ENCODE measurements at places on chromosomes 11 and 22.

GRCh38 chr11:124676386-124676785 lies 2.7 kb downstream of the SPA17 start:
- DNase-seq = no peak

- DNase-seq = no peak
Measured at GRCh38 chr11:125451400-125452124, 44.5 kb downstream of the FEZ1 start.

DNA sequence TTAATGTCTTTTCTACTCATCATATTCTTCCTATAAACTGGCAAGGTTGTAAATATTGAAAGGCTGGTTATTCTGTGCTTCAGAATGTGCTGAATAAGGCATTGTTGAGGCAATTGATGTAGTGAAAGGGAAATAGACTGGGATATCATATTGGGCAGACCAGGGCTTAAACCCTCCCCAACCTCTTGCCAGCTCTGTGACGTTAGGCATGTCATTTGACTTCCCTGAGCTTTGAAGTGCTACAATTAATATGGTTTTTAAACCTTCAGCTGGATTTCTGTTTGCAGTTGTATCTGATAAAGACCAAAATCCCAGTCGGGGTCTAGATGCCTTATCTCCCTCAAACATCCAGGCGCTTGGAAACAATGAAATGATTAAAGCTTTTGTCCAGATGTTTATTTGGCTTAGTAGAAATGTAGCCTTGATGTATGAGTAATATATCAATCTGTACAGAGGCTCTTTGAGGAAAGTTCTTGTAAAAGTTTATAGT lies 208.1 kb downstream of the DBX1 start:
- DNase-seq = no peak

GRCh38 chr11:64225608-64226506 lies at the start of the genes NUDT22 and TRPT1:
NUDT22 (plus strand) TSS chr11:64226274; CDS start chr11:64226653, 379 bp downstream.
TRPT1 (minus strand) TSS chr11:64226186; CDS start chr11:64225860, 326 bp downstream.
- peak; percentile 94 for DNase-seq

DNA sequence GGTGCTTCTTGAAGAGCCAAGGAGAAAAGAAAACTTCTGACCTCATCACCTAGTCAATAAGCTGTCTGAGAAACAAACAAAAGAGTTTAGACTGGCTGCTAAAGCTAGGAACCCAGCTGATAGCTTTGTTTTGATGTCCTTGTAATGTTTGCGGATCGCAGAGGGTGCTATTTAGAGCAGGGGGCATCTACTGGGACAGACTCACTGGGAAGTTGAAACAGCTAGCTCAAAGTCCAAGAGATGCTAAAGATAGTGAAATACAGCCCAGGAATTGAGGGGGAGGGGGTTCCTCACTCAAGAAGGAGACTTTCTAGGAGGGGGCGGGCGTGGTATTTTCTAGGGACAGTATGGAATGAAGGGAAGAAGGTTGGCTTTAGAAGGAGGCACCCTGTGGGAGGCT lies 18.9 kb downstream of the ZBTB16 start:
- no peak for DNase-seq

GRCh38 chr11:12212174-12212820 lies 101.9 kb downstream of the MICAL2 start:
- no peak for DNase-seq

DNA sequence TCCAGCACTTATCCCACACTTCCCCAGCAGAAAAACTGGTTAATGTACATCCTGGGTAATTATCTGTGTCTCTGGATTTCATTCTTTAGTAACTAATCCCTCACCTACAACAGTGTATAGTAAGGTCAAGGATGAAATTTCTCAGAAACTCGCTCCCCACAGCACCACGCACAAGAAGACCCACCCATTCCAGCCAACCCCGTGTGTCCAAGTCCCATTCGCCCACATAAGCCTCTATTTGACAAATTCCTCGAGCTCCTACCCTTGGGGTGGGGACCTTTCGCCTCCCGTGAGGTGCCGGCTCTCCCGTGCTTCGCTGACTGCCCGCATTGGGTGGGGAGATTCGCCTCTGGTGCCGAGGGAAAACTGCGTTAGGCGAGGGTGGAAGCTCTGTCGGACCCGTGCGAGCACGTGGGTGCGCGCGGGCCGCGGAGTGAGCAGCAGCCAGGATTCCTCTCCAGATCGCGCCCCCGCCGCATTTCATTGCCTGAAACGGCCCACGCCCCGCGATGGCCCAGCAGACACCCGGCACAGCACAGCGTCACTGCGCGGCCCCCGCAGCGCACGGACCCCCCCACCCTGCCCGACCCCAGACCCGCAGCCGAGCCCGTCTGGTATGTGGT lies 866 bp downstream of the EXPH5 start:
- peak; percentile 46 for DNase-seq

DNA sequence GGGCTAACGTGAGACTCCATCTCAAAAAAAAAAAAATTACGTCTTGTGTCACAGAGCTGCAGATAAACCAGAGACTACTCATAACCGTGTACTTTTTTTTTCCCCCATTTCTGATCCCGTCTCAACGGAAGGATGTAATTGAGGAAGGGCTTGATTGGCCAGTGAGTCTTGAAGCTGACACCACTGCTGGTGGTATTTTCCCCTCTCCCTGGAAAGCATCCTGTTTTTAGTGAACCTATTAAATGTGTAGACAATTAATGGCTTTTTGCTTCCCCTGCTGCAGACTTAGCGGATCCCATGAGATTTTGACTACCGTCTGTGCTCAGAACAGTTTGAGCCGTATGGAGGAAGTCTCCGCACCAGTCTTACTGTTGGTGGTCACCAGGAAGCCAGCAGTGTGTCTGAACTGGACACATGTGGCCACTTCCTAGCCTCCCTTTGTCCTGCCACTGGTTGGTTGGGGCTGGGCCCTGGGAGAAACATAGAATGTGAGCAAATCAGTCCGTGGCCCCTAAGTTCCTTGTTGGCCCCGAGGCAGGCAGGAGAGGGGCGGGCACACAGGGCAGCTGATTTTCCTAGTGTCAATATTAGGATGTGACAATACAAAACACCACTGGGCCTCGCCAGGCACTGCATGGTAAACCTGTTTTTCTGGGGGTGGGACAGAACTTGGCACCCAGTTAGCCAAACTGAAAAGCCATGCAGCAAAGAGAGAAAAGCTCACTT lies 3.1 kb downstream of the BIK start:
- DNase-seq = no peak

- no peak for DNase-seq
Measured at GRCh38 chr11:56799691-56800210, 51.3 kb upstream of the OR9G4 start.

DNA sequence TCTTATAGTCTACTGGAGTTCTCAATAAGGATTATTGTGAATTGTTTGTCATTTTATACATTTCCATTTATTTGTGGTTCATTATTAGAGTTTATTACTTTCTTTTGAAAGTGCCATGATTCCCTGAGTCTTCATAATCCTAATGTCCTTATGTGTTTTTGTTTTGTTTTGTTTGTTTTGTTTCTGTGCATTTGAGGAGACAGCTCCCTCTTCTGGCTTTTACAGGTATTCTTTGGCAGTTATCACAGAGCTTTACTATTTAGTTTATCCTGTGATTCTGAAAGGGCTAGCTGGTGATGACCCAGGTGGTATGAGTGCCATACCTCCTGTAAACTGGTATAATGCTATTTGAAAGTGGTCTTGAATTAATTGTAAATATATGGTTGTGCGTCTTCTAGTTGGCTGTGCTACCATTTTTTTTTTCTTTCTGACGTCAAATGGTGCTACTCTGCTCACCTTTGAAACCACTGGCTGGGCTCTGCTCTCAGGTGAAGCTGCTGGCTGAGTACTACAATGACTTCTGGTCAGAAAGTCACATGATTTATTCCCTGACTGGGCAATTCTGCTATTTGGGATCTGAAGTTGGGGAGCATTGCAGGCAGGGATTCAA lies 751.2 kb downstream of the JRKL start:
- DNase-seq = no peak

- DNase-seq = no peak
Measured at GRCh38 chr22:25402501-25403283, 161.8 kb upstream of the GRK3 start.

GRCh38 chr11:130766650-130767565 lies 149.4 kb downstream of the SNX19 start:
- DNase-seq = no peak

- no peak for DNase-seq
Measured at GRCh38 chr11:128936606-128937251, 5.9 kb downstream of the TP53AIP1 start.

DNA sequence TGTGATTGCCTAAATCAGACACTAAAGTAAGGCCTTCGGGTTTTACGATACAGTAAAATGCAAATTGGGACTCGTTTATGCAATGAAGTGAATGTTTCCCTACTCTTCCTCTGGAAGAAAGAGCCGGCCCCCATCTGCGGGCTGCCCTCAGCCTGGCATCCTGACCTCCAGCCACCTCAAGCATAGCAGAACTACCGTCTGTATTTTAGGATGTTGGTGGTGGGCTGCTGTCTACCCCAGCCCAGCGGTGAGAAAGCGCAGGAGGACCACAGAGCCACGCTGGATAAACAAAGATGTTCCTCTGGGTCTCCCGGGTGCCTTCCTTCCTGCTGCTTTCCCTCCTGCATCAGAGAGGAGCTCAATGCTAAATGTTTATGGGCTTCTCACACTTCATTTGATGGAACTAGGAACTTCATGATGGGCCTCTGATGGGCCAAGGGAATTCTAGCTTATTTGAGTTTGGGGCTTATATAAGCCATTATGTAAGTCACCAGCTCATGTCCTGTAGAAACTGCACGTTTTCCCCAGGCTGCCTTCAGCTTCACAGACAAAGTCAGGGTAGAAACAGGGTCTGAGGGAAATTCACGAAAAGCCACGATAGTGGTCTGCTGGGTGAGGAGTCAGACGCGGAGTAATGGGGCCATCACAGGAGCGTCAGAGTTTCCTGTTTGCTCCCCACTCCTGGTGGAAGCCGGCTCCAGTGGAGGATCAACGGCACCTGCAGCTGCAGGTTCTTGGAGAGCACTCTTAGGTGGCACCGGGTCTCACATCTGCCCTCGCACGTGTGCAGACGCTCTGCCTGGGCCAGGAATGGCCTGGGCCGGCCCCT lies 287.4 kb downstream of the BRD1 start:
- DNase-seq = no peak

GRCh38 chr11:97996762-97997161 lies 1024.0 kb upstream of the CNTN5 start:
- no peak for DNase-seq

GRCh38 chr22:47189056-47189916 lies 426.8 kb downstream of the TBC1D22A start:
- DNase-seq = no peak

DNA sequence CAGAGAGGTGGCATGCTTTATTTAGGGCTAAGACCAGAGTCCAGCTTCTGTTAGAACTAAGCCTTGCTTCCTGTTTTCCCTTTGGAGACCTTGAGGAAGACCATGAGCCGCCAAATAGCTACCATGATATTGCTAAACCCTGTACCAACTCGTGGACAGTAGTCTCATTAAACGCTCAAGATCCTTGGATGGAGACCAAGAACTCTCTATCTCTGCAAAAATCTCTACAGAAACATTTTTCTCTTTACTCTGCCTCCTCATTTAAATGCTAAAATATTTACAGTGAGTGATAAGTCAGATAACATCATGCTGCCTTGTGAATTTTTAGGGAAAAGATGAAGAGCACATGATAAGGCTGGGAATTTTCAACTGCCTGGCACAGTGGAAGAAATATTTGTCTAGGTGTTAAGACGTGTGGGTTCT lies 197.8 kb downstream of the MAML2 start:
- no peak for DNase-seq

Data from activated naive CD4-positive, alpha-beta T cell treated with Interleukin-2 at 50 U/mL for 16 hours (primary cell).